ENCODE measurements at places on chromosomes 7 and 10.

- no peak for DNase-seq
Measured at GRCh38 chr10:4725917-4726606, 99.9 kb upstream of the AKR1E2 start.

- DNase-seq: no peak
Measured at GRCh38 chr10:49273626-49274025, 25.3 kb upstream of the C10orf71 start.

DNA sequence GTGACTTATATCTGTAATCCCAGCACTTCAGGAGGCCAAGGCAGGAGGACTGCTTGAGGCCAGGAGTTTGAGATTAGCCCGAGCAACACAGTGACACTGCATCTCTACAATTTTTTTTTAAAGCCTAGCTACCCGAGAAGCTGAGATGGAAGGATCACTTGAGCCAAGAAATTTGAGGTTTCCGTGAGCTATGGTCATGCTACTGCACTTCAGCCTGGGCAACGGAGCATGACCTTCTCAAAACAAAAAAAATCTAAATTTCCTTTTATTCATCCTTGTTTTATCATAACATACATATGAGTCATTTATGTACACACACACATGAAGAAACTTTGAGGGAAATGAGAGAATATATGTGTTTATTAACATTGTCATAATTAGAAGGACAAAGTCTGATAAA is 277.5 kb upstream of the MAGI2 start:
- DNase-seq: no peak

GRCh38 chr7:100583132-100584053 is 2.5 kb downstream of the LRCH4 start:
- DNase-seq: peak; percentile 84

DNA sequence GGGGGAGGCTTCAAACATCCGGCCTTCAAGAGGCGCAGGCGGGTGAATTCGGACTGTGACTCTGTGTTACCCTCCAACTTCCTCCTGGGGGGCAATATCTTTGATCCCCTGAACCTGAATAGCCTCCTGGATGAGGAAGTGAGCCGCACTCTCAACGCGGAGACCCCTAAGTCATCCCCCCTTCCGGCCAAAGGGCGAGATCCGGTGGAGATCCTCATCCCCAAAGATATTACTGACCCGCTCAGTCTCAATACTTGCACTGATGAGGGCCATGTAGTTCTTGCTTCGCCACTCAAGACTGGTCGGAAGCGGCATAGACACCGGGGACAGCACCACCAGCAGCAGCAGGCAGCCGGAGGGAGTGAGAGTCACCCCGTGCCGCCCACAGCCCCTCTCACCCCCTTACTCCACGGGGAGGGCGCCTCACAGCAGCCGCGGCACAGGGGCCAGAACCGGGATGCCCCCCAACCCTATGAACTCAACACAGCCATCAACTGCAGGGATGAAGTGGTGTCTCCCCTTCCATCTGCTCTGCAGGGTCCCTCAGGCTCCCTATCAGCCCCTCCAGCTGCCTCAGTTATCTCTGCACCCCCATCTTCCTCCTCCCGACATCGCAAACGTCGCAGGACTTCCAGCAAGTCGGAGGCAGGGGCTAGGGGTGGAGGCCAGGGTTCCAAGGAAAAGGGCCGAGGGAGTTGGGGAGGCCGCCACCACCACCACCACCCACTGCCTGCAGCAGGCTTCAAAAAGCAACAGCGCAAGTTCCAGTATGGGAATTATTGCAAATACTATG is 1.1 kb downstream of the MEPCE start:
- no peak for DNase-seq

DNA sequence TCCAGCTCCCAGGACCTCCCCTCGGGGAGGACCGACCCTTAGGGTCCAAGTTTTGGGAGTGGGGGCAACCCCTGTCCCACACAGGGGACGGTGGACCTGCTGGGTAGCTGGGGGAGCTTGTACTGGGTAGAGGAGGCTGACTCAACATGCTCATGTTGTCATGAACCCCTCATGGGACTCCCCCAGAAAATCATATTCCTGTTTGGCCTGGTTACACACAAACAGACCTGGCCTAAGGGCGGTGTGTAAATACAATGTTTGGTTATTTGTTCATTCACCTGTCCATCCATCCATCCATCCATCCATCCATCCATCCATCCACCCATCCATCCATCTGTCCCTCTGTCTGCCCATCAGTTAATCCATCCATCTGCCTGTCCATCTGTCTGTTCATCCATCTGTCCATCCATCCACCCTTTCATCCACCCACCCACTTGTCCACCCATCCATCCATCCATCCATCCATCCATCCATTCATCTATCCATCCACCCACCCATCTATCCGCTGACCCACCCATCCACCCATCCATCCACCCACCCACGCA is 92.9 kb downstream of the DNAJB6 start:
- no peak for DNase-seq

GRCh38 chr10:2744547-2745200 is 322.7 kb upstream of the PFKP start:
- DNase-seq: no peak

GRCh38 chr10:693506-693905 is 4.0 kb upstream of the DIP2C start:
- no peak for DNase-seq

DNA sequence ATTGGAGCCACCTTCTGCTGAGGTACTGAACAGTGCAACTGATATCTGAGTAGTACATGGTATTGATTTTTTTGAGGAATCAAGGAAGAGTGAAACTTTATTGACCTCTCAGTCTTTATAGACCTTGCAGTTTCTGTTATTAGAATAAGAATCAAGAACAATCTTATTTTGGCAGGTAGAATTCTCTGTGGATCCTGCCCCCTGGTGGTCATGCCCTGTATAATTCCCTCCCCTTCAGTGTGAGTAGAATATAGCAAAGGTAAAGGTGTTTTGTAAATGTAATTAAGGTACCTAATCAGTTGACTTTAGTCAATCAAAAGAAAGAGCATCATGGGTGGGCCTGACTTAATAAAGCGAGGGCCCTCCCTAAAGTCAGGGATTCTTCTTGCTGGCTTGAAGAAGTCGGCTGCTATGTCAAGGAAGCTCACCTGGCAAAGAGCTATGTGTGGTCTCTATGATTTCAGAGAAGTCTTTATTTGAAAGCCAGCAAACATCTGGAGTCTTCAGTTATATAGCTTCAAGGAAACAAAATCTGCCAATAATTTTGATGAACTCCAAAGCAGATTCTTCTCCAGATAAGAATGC is 142.8 kb downstream of the LSM5 start:
- peak; percentile 24 for DNase-seq

- DNase-seq: no peak
Measured at GRCh38 chr7:154857728-154858681, 144.9 kb downstream of the PAXIP1 start.

GRCh38 chr10:7958442-7958841 is 96.0 kb upstream of the GATA3 start:
- DNase-seq: peak; percentile 21

DNA sequence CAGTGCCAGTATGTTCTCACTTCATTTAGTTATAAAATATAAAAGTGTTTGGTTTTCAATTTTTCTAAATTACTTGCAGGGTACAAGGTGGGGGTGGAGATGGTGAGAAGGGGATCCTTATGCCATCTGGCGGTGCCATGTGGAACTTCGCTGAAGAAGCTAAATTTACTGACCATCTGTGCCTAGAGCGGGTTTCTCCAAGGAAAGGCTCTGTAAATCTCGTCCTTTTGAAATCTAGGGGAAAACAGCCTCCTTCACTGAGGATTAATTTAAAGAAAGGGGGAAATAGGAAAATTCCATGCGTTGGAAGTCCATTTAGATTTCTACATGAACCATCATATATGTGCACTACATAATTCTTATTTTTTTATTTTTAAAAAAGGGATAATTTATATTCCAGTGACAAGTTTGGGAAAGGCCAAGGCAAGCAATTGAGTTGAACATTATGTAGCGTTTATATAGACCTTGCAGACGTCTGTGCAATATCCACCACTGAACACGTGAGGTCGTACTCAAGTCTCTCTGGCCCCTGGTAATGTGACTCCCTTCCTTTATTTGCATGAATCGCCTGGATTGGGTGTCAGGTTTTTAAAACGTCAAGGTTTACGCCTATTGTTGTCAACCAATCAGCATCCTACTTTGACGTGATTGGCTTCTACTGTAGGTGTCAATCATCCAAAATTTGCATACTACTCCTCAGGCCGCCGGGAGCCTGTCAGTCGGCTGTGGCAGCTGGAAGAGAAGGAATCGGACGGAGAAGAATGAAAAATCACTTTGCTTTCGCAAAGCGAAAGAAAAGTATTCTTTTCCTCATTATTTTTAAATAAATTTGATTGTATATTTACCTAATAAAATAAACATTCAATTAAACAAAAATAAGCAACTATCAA is 297.1 kb upstream of the NFE2L3 start:
- peak; percentile 97 for DNase-seq

DNA sequence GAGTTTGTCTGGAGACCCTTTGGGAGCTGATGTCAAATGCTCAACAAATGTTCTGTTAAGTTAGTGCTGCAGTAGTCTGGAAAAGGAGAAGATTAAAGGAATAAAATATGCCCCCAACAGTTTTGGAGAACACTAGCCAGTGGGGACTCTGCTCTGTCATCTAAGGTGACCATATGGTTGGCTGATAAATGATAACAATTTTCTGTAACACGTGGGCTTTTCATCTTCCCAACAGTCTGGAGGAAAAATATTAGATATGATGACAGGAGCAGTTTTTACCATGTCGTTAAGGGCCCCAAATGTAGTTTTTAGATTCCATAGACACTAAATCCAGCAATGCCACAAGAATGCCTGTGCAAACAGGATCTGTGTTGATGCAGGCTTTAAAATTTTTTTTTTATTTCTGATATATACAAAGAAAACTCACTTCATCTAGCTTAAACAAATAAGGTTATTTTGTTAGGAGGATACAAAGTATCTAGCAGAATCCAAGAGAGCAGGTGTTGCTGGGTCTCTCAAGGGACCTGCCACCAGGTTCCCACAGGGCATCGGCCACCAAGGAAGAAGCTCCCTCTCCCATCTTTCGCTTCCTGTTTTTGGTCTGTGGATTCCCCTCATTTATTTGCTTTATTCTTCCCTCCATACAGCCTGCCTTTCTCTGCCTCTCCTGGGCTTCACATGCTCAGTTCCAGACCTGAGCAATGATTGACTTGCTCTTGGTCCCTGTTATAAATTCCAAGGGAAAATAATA is 6.2 kb upstream of the CFAP58 start:
- DNase-seq: no peak

- DNase-seq: peak; percentile 43
Measured at GRCh38 chr7:105298439-105298894, 90.3 kb downstream of the SRPK2 start.

DNA sequence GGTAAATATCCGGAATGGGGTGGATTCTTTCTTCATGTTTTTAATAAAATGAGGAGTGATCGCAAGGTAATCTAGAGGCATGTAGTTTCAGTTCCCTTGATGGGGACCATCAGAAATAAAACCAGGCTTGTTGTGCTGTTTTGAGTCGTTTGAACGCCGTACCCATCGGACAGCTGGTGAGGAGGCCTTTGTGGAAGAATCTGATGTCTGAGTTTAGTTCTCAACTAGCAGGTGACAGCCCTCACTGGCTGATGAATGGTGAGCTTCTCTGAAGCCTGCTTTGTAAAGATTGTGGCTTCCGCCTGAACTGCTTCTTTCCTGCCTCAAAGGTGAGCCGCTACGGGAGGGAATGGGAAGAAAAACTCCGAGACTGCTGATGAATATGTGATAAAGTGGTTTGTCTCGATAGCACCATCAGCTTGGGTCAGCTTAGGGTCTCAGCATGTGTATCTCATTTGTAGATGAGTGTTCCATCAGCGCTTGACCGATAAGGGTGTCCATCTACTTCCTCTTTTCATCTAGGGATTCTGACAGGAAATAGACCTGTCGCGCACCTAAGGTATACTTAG is 977 bp downstream of the TMEM248 start:
- peak; percentile 75 for DNase-seq

- DNase-seq: no peak
Measured at GRCh38 chr7:76300166-76300731, 2.2 kb upstream of the HSPB1 start.

DNA sequence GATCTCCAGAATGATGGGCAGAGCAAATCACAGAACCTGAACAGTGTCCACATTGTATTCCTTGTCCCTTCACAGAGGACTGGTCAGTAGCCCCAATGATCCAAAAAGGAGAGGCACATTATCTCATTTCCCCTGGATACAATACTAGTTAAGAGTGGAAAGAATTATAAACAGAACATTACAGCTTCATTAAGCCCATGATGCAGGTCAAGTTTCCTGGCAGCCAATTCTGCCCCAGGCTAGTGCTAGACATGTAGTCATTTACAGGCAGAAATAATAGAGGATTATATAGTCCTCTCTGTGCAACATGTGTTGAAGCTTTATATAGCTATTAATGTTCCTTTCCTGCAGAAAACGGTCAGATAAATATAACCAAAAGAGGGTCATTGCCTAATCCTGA is 124.3 kb upstream of the WNT16 start:
- DNase-seq: no peak

DNA sequence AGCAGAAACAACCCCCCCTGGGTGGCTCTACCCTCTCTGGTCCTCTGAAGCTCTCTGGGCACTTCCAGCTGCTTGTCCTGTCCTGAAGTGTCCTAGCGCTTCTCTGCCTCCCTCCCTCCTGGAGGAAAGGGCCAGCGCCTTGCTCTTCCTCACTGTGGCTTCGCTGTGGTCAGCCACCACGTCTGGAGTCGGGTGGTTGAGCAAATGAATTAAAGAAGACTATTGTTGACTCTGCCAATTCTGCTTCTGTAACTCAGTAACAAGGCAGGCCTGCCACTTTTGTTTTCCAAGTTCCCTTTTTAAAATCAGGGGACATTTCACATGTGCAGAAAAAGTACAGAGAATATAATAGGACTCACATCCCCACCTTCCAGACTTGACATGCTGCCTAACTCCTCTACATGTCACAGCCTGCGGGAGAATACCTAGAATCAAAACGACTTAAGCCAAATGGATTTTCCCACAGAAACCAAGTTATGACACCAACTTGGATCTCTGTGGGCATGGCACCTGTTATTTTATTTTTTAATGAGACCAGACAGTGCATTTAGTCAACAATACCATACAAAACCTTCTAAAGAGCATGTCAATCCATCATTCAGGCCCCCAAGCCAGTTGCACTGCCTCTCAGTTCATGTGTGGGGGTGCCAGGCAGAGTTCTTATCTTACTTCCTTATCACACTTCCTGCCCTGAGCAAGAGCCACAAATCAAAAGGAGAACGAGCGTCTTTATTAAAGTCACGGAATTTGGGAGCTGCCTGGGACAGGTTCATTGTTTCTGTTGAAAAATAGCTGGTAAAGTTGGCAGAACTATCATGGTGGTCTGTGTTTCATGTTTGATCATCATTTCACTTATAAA is 6.8 kb downstream of the FFAR4 start:
- DNase-seq: peak; percentile 17

- DNase-seq: no peak
Measured at GRCh38 chr10:107144490-107144889, 20.0 kb downstream of the SORCS1 start.

- DNase-seq: no peak
Measured at GRCh38 chr10:31604096-31604495, 285.1 kb downstream of the ZEB1 start.

GRCh38 chr7:35411331-35411730 is 157.4 kb upstream of the TBX20 start:
- no peak for DNase-seq
